Thoracic aorta (tissue), 2 donors: ENCODE measurements at places on chromosomes 5 and 9.

DNA sequence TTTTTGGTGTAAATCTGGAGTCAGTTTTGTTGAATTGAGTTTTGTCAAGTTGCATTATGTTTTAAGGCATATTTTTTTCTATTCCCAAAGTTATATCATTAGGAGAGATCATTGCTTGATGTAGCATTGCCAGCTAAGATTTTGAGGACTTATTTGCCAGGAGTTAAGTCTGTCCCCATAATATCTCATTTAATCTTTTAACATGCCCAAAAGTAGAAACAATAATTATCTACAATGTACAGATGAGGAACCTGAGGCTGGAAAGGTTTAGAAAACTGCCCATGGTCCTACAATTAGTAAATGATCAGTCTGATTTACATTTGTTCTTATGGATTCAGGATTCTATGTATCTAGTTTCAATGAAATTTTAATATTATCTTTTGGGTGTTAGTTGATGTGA lies 4.7 kb downstream of the NIPBL start:
- DNase-seq, result no peak

- DNase-seq, result no peak
Measured at GRCh38 chr9:506281-506680, 291.6 kb downstream of the DOCK8 start.

DNA sequence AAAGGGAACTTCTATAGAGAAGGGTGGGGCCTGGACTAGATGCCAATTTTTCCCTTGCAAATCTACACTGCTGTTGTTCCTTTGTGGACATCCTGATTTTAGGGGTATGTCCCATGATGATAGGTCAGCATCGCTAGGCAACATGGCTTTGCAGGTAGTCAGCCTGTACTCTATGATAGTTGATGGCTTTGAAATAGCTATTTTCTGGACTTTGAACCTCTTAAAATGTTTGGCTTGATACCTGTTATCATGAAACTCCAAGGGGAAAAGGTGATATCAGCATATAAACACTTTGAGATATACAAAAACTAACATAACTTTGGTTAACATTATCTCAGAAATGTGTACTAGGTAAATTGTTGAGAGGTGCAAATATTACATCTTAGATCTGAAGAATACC lies 533.2 kb downstream of the CTNND2 start:
- no peak for DNase-seq

DNA sequence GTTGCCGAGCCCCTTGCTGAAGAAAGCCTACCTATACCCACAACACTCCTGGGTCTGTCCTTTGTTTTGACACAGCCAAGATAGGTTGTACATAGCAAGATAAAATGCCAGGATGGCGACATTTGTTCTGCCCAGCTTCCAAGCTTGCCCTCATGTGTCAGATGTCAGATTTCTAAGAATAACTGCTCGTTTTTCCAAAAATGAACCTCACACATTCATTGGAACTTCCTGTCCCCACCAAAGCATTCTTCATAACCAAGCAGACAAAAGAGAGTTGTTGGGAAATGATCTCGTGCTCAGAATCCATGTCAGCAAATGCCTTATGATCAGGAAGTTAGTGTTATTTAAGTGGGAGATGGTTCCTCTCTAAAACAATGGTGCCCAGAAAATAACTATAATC lies 210.1 kb downstream of the ZNF608 start:
- DNase-seq, result no peak

- DNase-seq, result no peak
Measured at GRCh38 chr9:116693233-116693731, 6.2 kb downstream of the TRIM32 start.

DNA sequence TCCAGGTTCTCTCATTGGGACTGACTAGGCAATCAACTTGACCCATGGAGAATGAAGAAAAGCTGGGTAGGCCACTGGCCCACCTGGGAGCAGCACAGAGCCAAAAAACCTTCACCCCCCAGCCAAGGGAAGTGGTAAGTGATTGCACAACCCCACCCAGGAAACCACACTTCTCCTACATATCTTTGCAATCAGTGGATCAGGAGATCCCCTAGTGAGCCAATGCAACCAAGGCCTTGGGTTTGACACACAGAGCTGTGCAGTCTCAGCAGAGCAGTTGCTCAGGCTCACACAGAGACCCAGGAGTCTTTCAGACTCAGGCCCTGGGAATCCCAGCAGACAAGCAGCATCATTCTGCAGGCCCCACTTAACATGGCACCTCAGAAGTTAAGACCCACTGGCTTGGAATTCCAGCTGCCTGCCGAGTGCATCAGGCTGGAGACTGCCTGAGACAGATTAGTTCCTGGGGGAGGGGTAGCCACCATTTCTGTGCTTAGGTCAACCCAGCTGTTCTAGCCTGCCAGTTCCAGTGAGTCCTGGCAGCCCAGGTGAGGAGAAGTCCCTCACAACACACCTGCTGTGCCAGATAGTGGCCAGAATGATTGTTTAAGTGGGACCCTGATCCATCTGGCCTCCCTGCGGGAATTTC lies 136.4 kb downstream of the SAXO1 start:
- no peak for DNase-seq

GRCh38 chr5:90477073-90477472 lies 2.4 kb downstream of the POLR3G start:
- no peak for DNase-seq

GRCh38 chr9:28207657-28208056 lies 634.4 kb upstream of the C9orf72 start:
- DNase-seq, result no peak

GRCh38 chr9:36136894-36137391 lies 410 bp downstream of the GLIPR2 start:
- DNase-seq, result no peak

DNA sequence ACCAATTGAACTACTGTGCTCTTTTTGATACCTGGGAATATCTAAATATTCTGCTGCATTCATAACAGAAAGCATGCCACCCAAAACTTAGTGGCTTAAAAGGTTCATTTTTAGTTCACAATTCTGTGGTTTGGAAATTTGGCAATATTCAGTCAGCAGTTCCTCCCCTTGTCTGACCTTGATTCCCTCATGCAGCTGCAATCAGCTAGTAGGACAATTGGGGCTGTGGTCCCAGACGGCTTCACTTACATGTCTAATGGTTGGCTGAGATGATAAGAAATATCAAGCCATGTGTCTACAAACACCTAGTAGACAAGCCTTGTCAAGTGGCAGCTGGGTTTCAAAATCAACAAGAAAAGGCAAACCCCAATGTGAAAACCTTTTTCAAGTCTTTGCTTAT lies 51.3 kb downstream of the ANXA1 start:
- DNase-seq, result no peak

- DNase-seq, result no peak
Measured at GRCh38 chr9:106019702-106020101, 325.4 kb downstream of the TMEM38B start.

DNA sequence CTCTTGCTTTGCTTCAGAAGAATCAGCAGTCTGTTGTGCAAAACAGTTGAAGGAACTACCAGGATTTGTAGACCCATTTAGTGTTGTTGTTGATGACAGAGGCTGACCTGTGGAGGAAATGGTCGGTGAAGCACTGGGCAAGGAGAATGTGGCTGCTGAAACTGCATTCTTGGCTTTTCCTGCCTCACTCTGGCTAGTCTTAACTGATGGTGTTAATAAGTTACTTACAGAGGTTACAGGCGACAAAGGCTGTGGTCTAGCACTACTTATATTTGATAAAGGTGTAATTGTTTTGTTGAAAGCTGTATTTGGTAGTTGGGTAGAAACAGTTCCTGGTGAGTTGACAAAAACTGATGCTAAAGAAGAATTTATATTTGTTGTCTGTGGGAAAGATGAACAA lies 31.5 kb downstream of the MLANA start:
- DNase-seq, result no peak

DNA sequence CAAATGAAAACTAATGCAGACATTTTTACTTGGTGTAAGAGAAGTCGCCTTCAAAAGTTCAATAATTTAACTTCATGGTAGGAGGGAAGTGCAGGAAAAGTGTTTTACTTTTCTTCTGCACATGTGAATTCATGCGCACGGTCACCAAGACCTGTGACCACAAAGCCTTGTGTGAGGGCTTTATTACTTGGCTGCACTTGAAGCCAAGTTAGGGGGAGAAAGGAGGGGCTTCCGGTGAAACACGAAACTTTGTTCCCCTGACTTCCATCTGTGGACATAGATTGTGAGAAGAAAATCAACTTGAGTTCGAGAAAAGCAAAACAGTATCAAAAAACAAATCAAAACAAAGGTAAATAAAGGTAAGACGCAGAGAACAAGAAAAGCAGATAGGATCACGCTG lies 239.9 kb downstream of the ROR2 start:
- no peak for DNase-seq

GRCh38 chr5:170154744-170155143 lies 49.0 kb downstream of the FOXI1 start:
- no peak for DNase-seq

GRCh38 chr9:3736161-3736560 lies 210.4 kb upstream of the RFX3 start:
- DNase-seq, result no peak

- no peak for DNase-seq
Measured at GRCh38 chr5:68465133-68465532, 249.6 kb downstream of the PIK3R1 start.

DNA sequence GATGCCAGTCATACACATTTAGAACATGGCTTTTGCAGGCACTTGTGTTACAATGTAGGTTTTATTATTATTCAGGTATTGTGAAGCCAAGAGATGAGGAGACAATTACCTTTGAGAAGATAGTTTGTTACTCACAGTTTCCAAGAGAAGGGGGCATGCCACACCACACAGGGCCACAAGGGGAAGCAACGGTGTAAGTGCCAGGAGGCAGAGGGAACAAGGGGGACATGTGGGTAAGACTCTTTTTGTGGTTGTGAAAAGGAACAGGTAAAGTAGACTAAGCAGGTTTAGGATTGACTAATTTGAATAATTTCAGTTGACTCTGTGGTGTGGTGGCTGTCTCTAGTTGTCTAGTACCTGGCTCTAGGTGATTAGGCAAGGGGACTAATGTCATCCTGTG lies 191.2 kb downstream of the TRPM6 start:
- DNase-seq, result no peak

DNA sequence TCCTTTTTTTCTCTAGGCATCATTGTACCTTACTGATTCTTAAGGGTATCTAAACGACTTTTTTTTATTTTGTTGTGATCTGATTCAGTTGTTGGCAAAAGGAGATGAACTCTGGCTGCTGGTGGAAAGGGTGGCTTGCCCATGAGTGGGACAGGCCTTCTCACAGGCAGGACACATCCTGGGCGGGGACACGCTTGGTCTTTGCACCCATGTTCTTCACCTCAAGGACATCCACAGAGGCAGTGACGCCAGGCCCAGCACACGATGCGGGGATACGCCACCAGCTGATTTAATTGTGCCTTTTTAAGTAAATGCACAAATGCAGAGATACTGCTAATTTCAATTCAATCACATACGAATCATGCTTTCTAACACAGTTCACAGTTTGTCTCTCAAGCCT lies 208.1 kb downstream of the FANCC start:
- no peak for DNase-seq

DNA sequence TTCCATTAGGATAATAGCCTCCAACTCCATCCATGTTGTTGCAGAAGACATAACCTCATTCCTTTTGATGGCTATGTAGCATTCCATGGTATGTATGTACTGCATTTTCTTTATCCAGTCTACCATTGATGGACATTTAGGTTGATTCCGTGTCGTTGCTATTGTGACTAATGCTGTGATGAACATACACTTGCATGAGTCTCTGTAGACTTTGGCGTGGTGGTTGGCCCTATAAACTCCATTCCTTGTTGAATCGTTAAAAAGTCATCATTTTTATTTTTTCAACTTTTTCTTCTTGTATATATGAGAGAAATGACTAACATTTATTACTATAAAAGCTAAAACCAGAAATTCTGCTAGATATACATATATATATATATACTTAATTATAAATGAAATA lies 1491.9 kb upstream of the CDH6 start:
- DNase-seq, result no peak

- no peak for DNase-seq
Measured at GRCh38 chr5:134502259-134502658, 23.2 kb upstream of the JADE2 start.

GRCh38 chr9:92561374-92562330 lies 25.9 kb upstream of the ECM2 start:
- DNase-seq, result no peak

DNA sequence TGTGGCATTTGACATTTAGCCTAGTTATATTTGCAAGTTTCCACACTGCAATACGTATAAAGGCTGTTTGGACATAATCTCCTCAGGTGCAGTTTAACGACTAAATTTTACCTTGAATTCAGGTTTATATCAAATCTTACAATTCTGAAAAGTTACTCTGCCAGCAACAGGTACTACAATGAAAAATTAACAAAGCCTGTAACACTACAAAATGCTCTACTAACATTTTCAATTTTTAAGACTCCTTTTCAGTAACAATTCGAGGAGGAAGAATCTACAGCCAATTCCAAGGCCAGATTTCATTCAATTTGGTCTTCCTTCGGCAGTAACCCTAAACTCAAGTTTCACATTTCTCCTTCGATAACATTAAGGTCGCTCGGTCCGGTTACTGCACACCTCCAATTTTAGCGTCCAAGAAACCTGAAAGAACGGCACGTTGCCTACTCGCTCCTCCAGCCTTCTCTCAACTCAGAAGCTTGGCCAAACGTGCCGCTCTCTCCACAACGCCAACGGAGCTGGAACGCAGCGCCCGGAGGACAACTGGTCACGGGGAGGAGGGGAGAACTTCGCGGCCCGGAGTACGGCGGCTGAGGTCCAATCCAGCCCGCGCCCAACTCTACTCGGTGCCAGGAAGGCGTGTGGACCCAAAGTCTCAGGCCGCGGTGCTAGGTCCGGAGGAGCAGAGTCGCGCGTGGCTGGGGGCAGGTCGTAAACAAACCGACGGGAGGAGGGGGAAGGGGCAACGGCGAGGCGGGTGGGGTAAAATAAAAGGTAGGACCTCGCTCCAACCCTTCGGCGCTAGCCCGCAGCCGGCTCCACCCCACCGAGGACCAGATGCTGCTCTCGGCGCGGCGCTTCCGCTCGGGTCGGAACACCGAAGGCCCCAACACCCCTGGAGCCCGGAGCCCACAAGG lies 681 bp downstream of the FNIP1 start:
- peak; percentile 45 for DNase-seq

DNA sequence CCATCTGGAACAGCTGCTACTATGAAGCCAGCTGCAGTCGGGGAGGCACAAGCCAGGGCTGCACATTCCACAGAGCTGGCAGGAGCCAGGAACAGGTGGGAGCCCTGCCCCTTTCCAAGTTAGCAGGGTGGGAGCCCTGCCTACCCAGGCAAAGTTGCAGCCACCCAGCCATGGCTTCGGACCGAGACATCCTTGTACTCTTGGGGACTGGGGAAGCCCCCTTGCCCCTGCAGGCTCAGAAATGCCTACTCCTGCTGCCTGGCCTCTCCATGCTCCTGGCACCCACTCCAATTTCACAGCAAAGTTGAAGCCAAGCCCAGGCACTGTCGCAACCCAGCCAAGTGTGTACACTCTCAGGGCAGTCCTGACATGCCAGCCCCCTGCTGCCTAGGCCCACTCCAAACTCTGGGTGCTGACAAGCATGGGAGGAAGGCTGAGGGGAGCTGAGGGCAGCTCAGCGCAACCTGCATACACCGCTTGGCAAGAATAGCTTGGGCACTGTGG lies 165.1 kb downstream of the RNF180 start:
- DNase-seq, result no peak

- DNase-seq, result no peak
Measured at GRCh38 chr9:131271506-131271931, 4.8 kb downstream of the FAM78A start.
